ENCODE measurements at places on chromosomes 11 and 22. TPM values are rescaled to one million over a fixed set of nuclear protein-coding genes. Genes with fewer than 3 reads are reported as not detected.
A peak's percentile ranks its signal among the peaks of the same experiment; 100 is the strongest.

GRCh38 chr11:59200423-59200746, 12.3 kb downstream of the MPEG1 start:
- no peak for DNase-seq
- H3K4me3 ChIP-seq, result no peak overlapping the region
- H3K36me3 ChIP-seq, result no peaks in the 10 kb centered on the region
- no peaks in the 10 kb centered on the region for H3K27me3 ChIP-seq

GRCh38 chr11:91078221-91078620, 855.4 kb upstream of the CHORDC1 start:
- H3K27me3 ChIP-seq, result no peaks in the 10 kb centered on the region
- H3K4me3 ChIP-seq, result no peak overlapping the region
- no peak overlapping the region for H3K27ac ChIP-seq
- no peaks in the 10 kb centered on the region for H3K36me3 ChIP-seq
- H3K4me1 ChIP-seq, result no peaks in the 10 kb centered on the region

Gene IFITM1
- total RNA-seq, result 274 TPM

GRCh38 chr11:69442807-69443137, 38.7 kb upstream of the LINC01488 start:
- peak overlapping the region; percentile 93 for H3K27ac ChIP-seq
- peaks cover 38% of the 10 kb centered on the region for H3K4me1 ChIP-seq
- H3K27me3 ChIP-seq, result no peaks in the 10 kb centered on the region
- no peaks in the 10 kb centered on the region for H3K36me3 ChIP-seq
- peak overlapping the region; percentile 57 for H3K4me3 ChIP-seq
- DNase-seq, result no peak

Gene DKK3
- 192 TPM for total RNA-seq

Gene VPREB3
- total RNA-seq, result not detected

DNA sequence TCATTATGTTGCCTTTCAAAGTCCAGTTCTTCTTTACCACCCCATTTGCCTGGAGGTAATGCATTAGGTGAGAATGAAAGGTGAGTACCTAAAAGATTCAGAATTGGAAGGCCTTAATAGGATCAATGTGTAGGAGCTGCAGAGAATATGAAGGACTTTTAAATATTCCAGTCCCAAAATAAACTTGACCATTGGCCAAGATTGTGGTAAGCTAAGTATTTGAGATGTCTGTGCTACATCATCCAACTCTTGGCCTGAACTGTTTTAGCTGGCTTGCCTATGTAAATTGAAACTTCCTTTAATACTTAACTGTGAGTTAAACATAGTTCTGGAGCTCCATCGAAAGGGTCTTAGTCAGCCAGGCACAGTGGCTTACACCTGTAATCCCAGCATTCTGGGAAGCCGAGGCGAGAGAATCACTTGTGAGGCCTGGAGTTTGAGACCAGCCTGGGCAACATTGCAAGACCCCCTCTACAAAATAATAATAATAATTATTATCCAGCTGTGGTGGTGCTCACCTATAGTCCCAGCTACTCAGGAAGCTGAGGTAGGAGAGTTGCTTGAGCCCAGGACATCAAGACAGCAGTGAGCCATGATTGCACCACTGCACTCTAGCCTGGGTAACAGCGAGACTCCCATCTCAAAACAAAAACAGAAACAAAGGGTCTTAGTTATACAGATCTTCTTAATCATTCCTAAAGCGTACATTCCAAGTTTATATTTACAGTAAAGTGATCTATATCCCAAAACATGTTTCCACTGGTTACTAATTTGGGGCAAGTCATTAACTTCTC, 29.8 kb downstream of the MTMR3 start:
- H3K27ac ChIP-seq, result peak overlapping the region; percentile 76
- H3K27me3 ChIP-seq, result no peaks in the 10 kb centered on the region
- H3K4me3 ChIP-seq, result no peak overlapping the region
- DNase-seq, result no peak
- no peaks in the 10 kb centered on the region for H3K36me3 ChIP-seq
- peaks cover 58% of the 10 kb centered on the region for H3K4me1 ChIP-seq

Gene XNDC1N
- total RNA-seq, result 4.6 TPM

DNA sequence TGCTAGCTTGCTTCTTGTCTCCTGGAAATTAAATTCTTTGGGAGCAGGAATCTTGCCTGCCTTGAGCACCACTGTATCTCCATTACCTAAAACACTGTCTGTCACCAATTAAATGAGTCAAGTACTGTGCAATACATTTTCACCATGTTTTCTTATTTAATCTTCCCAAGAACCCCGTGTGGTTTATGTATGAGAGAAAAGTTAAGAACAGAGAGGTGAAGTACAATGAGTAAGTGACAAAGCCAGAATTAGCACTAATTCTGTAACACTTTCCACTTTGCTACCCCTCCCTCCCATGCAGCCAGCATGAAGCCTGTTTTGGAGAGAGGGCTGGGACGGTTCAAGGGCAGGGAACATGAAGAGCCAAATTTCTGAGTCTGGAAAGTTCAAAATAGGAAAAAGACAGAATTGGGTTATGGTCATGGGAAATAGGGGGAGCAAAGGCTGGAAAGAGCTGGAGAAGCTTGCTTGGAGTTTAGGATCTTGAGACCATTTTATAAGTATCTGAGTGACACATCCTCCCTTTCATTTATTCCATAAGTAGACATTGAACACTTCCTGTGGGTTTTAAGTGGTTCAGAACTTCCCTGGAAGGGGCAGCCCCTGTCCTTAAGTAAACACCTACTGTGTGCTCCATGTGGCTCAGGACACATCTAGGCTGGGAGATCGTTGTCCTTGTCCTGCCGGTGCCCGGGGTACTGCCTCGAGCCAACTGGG, 60.5 kb upstream of the CHST1 start:
- H3K27ac ChIP-seq, result no peak overlapping the region
- no peaks in the 10 kb centered on the region for H3K36me3 ChIP-seq
- H3K4me3 ChIP-seq, result no peak overlapping the region

Gene GRAMD1B
- total RNA-seq, result 29.9 TPM

GRCh38 chr11:76671237-76671592, 668 bp upstream of the LRRC32 start:
- H3K4me3 ChIP-seq, result peak overlapping the region; percentile 58
- H3K4me1 ChIP-seq, result peaks cover 38% of the 10 kb centered on the region
- no peak for DNase-seq

DNA sequence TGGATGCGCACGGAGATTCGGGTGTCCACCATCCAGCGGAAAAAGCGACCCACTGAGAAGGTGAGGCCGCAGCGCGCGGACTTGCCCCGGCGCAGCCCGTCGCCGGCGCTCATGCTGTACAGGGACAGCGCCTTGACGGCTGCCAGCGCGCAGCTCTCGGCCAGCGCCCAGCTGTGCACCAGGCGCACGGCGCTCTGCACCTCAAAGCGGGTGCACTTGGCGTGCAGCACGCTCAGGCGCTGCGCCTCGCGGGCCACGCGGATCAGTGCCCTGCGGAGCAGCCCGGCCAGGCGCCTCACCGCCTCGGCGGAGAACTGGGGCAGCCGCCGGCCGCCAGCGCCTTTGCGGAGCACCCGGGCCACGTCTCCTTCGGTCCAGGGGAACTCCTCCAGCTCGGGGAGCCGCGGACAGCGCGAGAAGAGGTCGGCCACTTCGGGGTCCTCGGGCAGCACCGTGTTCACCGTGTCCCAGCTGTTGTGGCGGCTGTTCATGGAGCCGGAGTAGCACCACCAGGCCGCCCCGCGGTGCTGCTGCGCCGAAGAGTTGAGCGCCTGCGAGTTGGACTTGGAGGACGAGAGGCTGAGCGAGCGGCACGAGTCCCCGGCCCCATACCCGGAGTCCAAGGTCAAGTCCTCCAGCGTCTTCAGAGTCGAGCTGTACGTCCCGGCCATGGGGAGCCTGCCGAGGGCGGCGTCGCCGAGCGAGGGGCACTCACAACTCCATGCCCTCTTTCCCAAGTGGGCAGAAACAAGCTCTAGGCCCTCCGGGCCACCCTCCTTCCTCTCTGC, 703 bp downstream of the ABTB2 start:
- H3K27me3 ChIP-seq, result no peaks in the 10 kb centered on the region
- H3K4me1 ChIP-seq, result no peaks in the 10 kb centered on the region
- H3K4me3 ChIP-seq, result peak overlapping the region; percentile 64
- no peak for DNase-seq

- no peak overlapping the region for H3K27ac ChIP-seq
- no peaks in the 10 kb centered on the region for H3K27me3 ChIP-seq
- H3K36me3 ChIP-seq, result no peaks in the 10 kb centered on the region
- no peak overlapping the region for H3K4me3 ChIP-seq
- no peaks in the 10 kb centered on the region for H3K4me1 ChIP-seq
- no peak for DNase-seq
Observed at GRCh38 chr11:22583963-22584492, 41.6 kb downstream of the FANCF start.

- no peaks in the 10 kb centered on the region for H3K4me1 ChIP-seq
- H3K4me3 ChIP-seq, result no peak overlapping the region
- no peak overlapping the region for H3K27ac ChIP-seq
- no peak for DNase-seq
Observed at GRCh38 chr22:48496987-48497650, 1330.6 kb downstream of the BRD1 start.

DNA sequence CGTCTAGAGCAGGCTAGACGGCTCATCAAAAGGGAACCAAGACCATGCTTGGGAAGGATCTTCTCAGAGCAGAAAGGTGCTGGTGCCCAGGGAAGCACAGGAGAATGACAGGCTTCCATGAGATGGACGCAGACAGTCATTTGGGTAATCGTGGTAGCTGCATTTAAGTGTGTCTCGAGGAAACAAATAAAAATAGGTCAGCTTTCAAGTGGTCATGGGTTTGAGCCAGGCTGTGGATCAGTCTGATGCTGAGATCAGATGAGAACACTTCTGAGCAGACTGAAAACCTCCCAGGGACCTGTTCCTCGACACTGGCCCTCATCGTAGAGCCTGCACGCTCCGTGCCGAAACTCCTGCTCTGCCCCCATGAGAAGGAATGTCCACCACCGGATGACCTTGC, 4.7 kb downstream of the CARS1 start:
- no peaks in the 10 kb centered on the region for H3K4me1 ChIP-seq
- no peak for DNase-seq
- no peaks in the 10 kb centered on the region for H3K36me3 ChIP-seq
- no peak overlapping the region for H3K27ac ChIP-seq
- H3K27me3 ChIP-seq, result no peaks in the 10 kb centered on the region
- no peak overlapping the region for H3K4me3 ChIP-seq

DNA sequence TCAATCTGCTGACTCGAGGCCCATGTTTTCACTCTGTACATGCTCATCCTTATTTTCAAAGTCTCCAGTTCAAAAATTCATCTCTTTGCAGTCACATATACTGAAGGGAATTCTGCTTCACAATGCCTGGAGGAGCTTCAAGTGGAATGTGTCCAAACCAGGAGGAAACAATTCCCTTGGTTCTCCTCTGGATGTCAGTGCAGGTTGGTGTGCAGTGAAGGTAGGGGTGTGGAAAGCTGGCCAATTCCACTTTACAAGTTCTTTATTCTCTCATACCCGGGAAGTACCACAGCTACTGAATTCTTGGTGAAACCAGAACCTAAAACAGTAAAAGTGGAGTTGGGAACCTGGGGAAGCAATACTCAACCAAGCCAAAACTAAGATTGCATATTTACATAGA, 57.3 kb downstream of the BDNF start:
- no peaks in the 10 kb centered on the region for H3K36me3 ChIP-seq
- no peak for DNase-seq
- no peaks in the 10 kb centered on the region for H3K27me3 ChIP-seq
- H3K4me1 ChIP-seq, result no peaks in the 10 kb centered on the region

DNA sequence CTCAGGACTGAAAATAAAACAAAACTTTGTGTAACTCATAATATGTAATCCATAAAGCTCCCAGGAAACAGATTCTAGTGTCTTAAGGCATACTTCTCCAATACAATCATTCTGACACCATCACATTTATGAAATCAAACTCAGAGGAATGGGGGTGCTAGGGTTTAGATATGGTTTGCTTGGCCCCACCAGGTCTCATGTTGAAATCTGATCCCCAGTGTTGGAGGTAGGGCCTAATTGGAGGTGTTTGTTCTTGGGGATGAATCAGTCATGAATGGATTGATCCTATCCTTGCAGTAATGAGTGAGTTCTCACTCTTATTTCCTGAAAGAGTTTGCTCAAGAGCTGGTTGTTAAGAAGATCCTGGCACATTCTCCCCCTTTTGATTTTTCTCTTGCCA, 380.9 kb downstream of the ETS1 start:
- H3K27me3 ChIP-seq, result no peaks in the 10 kb centered on the region
- H3K36me3 ChIP-seq, result no peaks in the 10 kb centered on the region
- no peak for DNase-seq
- H3K4me3 ChIP-seq, result no peak overlapping the region
- H3K27ac ChIP-seq, result no peak overlapping the region

DNA sequence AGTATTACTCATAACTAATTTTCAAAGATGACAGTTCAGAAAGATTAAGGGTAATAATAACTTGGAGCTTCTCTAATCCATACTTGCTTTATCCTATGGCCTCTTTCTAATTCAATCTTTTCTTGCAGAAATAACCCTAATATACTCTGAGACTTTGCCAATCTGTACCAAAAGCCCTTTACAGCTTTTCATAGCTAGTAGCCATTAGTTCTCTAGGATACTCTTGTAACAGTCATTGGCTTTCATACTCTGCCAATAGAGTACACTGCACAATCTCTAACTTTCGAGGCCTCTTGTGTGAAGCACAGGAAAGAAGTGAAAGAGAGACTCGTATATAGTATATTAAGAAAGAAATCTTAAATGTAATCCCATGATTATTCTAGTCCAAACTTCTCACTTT, 38.1 kb downstream of the SLC36A4 start:
- no peaks in the 10 kb centered on the region for H3K36me3 ChIP-seq
- no peak overlapping the region for H3K4me3 ChIP-seq
- H3K27ac ChIP-seq, result no peak overlapping the region
- DNase-seq, result no peak
- no peaks in the 10 kb centered on the region for H3K27me3 ChIP-seq

Gene NXPE2
- total RNA-seq, result 0.30 TPM

- no peaks in the 10 kb centered on the region for H3K36me3 ChIP-seq
- H3K27me3 ChIP-seq, result no peaks in the 10 kb centered on the region
- no peaks in the 10 kb centered on the region for H3K4me1 ChIP-seq
Observed at GRCh38 chr11:128235426-128235825, 351.9 kb downstream of the ETS1 start.

DNA sequence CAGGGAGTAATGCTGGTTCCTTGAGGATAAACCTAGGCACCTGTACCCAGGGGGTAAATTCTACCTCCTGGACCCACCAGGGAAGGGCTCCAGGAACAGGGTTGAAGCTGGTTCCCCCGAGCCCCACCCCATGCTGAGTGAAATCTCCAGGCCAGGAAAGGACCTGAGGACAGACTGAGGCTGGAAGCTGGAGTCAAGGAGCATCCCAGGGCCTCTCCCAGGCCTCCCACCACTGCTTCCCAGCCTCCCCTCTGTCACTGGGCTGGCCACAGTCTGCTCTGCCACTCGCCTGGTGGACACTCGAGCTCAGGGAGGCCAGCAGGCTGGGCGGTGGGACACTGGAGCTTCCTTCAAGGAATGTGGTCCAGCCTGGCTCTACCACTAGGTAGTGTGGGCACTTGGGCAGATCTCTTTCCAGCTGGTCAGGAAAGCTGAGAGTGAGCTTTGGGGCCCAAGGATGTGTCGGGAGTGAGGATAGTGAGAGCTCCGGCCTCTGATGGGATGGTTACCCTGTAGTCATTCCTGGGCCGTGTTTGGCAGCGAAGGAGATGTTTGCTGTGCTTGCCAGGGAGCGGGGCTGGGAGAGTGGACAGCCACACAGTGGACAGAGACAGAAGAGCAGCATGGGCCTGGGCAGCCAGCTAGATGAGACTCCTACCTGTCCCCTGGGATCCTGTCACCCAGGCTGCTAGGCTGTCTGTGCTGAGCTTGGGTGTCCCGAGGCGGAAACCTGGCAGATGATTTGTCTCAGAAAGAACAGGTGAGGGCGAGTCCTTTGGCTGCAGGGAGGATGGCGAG, 3.4 kb downstream of the OVOL1 start:
- no peaks in the 10 kb centered on the region for H3K36me3 ChIP-seq
- DNase-seq, result no peak
- H3K4me3 ChIP-seq, result no peak overlapping the region
- peaks cover 9% of the 10 kb centered on the region for H3K4me1 ChIP-seq

Data from tibial nerve (tissue), 4 donors.